ENCODE measurements at places on chromosomes 6 and 20. TPM values are rescaled to one million over a fixed set of nuclear protein-coding genes. Genes with fewer than 3 reads are reported as not detected.

The CCN6 gene
- total RNA-seq = not detected

The KHDC1L gene
- not detected for total RNA-seq

The VEGFA gene
- 45.9 TPM for total RNA-seq

The EYA4 gene
- total RNA-seq = not detected

The NEURL2 gene
- 2.9 TPM for total RNA-seq

The EXOC2 gene
- 43.4 TPM for total RNA-seq

The FARS2 gene
- 22.0 TPM for total RNA-seq

All from activated CD8-positive, alpha-beta memory T cell treated with anti-CD3 and anti-CD28 coated beads for 36 hours (primary cell).